ENCODE measurements at places on chromosomes 1 and 21. TPM values are rescaled to one million over a fixed set of nuclear protein-coding genes. Genes with fewer than 3 reads are reported as not detected.
A peak's percentile ranks its signal among the peaks of the same experiment; 100 is the strongest.

- H3K36me3 ChIP-seq: no peaks in the 10 kb centered on the region
- H3K27ac ChIP-seq: no peak overlapping the region
- H3K27me3 ChIP-seq: no peaks in the 10 kb centered on the region
Observed at GRCh38 chr1:55869065-55869464, 653.9 kb upstream of the USP24 start.

- H3K27ac ChIP-seq: no peak overlapping the region
- DNase-seq: no peak
- H3K4me3 ChIP-seq: no peak overlapping the region
Observed at GRCh38 chr1:233597489-233597901, 16.4 kb upstream of the KCNK1 start.

The HENMT1 gene
- total RNA-seq: 1.8 TPM

The BARHL2 gene
- total RNA-seq: not detected

The ASCL5 gene
- not detected for total RNA-seq

The IRF6 gene
- total RNA-seq: 195 TPM

- no peak overlapping the region for H3K4me3 ChIP-seq
- H3K27ac ChIP-seq: peak overlapping the region; percentile 91
- H3K27me3 ChIP-seq: no peaks in the 10 kb centered on the region
- H3K4me1 ChIP-seq: peaks cover 75% of the 10 kb centered on the region
Observed at GRCh38 chr1:224499204-224499603, 64.6 kb upstream of the WDR26 start.

DNA sequence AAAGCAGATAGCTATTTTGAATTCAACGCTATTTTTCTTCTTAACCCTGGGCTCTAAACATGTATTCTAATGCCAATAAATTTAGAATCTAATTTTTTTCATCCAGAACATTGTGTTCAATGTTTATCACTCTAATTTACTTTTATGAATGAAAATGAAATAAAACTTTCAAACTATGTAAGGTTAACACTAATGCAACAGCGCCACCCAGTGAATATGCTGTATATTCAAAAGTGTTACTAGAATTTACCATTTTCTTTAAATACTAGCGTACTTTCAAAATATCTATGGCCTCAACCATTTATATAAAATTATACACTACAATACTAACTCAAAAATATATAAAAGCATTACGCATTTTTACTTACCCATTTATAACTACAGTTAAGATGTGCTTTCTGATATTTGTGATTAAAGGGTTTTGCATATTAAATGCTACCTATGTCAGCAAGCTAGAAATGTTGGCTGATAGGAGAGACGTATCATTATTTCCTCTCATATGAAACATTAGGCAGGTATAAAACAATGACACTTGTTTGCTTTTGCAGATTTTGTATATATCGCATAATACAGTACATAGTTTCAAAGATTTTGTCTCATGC lies 5.9 kb upstream of the NUF2 start:
- peaks cover 11% of the 10 kb centered on the region for H3K4me1 ChIP-seq
- no peak overlapping the region for H3K4me3 ChIP-seq
- peaks cover 25% of the 10 kb centered on the region for H3K36me3 ChIP-seq
- DNase-seq: no peak
- H3K27ac ChIP-seq: no peak overlapping the region

DNA sequence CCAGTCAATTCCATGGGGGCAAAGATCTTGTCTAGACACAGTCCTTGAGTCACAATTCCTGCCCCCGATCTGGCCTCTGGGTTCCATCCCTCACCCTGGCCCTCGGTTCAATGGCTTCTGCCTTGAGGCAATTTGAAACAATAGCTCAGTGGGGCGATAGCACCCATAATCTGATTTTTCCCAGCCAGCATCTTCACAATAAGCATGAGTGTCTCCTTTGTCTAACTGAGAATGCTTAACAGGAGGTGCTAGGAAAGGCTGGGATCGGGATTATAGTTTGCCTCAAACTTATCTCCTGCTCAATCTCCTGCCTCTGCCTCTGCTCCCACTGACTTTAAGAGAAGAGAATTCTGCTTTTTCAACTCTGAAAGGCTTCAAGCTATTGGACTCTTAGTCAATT lies 293.9 kb upstream of the PROX1 start:
- DNase-seq: no peak
- no peaks in the 10 kb centered on the region for H3K27me3 ChIP-seq
- no peaks in the 10 kb centered on the region for H3K36me3 ChIP-seq
- H3K27ac ChIP-seq: no peak overlapping the region
- no peak overlapping the region for H3K4me3 ChIP-seq

The TMEM52 gene
- 5.9 TPM for total RNA-seq

DNA sequence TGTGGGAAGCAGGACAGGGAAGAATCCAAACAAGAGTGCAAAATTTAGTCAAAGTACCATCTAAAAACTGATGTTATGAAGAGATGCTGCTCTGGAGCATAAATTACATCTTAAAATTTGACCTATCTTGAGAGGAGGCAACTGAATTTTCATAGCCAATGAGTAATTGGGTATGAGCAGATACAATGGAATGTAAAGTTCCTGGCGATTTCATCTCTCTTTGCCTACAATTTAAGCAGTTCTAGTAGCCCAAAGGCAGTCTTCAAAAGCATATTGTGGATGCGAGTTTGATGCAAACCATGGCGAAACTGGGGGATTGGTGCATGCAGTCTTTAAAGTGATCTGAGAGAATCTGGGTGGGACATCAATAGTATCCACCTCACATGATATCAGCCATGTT lies 1265.9 kb downstream of the BRINP3 start:
- no peaks in the 10 kb centered on the region for H3K4me1 ChIP-seq
- no peak overlapping the region for H3K4me3 ChIP-seq
- no peaks in the 10 kb centered on the region for H3K27me3 ChIP-seq
- no peaks in the 10 kb centered on the region for H3K36me3 ChIP-seq
- H3K27ac ChIP-seq: no peak overlapping the region

DNA sequence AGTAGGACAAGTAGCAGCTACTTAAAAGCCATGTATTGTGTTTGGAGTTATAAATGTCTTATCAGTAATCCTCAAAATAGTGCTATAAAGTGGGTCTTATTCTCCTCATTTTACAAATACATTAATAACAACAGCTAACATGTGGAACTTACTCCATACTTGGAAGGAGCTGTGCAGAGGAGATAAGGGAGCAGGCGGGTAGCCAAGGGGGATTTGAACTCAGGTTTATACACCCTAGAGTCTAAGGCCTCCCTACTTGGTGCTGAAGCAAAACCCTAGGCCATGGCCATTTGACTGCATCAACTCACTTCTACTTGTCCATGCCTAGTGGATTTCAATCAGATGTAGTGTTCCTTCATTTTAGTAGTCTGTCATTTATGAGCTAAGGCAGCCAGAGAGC lies 72.1 kb downstream of the LMO4 start:
- no peak overlapping the region for H3K27ac ChIP-seq
- no peaks in the 10 kb centered on the region for H3K36me3 ChIP-seq
- DNase-seq: no peak

DNA sequence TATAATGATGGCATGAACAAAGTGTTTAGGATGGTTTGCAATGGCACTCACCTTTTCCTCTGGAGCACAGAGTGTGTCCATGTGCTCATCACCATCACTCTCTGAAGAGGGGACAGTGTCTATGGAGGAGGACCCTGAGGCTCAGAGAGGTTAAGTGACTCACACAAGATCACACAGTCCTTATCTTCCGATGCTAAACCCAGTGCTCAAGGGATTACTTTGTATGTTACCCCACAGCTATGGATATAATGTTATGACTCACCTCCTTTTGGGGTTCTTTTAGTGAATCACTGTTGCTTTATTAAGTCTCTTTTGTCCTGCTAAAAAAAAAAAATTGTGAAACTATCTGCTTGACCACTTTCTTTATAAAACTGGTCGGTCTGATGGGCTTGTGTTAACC lies 67.6 kb downstream of the TENT5C start:
- no peak overlapping the region for H3K4me3 ChIP-seq
- no peak overlapping the region for H3K27ac ChIP-seq
- peaks cover 8% of the 10 kb centered on the region for H3K4me1 ChIP-seq
- DNase-seq: no peak
- no peaks in the 10 kb centered on the region for H3K27me3 ChIP-seq
- no peaks in the 10 kb centered on the region for H3K36me3 ChIP-seq

DNA sequence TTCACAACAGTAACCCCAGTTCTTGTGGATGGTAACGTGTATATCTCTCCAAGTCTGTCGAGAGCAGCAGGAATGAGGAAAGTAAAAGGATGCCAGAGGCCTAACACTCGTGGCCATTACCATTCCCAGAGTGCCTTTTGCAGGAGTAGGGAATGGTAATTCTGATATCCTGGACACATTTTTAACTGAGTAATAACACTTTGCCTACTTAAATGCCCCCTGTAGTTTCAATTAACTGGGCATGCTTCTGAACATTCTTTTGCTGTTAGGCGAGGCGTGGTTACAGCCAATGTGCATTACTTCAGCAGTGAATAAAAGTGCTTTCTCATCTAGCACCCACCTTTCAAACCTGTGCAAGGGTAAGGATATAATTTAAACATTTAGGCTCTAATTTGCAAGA lies 258.5 kb upstream of the ADGRL2 start:
- no peaks in the 10 kb centered on the region for H3K4me1 ChIP-seq
- H3K27me3 ChIP-seq: no peaks in the 10 kb centered on the region
- no peak overlapping the region for H3K4me3 ChIP-seq
- no peak overlapping the region for H3K27ac ChIP-seq
- DNase-seq: no peak

DNA sequence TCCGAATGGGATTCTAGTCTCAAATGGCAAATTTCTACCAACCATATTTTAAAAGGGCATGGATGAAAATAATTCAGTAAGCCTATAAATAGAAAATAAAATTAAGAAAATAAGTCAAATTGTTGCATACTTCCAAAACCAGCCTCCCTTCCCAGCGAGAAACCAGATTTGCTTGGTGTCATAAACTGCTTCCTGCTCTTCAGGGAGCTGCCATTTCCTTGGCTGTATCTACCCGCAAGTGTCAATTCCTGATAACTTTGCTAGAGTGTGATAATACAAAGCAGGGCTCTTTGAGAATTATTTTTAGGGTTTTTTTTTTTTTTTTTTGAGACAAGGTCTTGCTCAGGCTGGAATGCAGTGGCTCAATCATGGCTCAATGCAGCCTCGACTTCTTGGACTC lies 62.3 kb downstream of the S1PR1 start:
- peaks cover 7% of the 10 kb centered on the region for H3K27me3 ChIP-seq
- no peaks in the 10 kb centered on the region for H3K36me3 ChIP-seq
- H3K27ac ChIP-seq: no peak overlapping the region
- no peak for DNase-seq

DNA sequence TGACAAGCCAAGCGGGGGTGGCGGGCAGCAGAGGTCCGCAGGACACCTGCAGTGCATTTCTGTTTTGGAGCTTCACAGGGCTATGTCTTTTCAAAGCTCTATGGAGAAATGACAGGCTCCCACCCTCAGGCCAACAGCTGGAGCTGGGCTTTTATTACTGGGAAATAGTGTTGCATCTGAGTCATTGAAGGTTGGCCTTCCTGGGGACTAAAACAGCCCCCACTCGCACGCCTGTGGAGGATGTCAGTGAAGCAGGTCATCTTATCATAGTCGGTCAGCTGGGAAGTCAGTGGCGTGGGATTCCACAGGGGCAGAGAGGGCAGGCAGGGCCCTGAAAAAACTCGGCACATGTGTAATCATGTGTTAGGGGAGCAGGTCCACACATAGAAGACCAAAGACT lies 55.3 kb downstream of the NTPCR start:
- DNase-seq: no peak
- H3K4me1 ChIP-seq: no peaks in the 10 kb centered on the region
- no peak overlapping the region for H3K4me3 ChIP-seq
- H3K36me3 ChIP-seq: peaks cover 2% of the 10 kb centered on the region
- H3K27me3 ChIP-seq: no peaks in the 10 kb centered on the region

The LCE3D gene
- total RNA-seq: 25.6 TPM

The KRTAP12-2 gene
- total RNA-seq: not detected

- no peaks in the 10 kb centered on the region for H3K4me1 ChIP-seq
- no peaks in the 10 kb centered on the region for H3K27me3 ChIP-seq
- H3K27ac ChIP-seq: no peak overlapping the region
- H3K4me3 ChIP-seq: no peak overlapping the region
Observed at GRCh38 chr1:65020774-65021173, 54.4 kb upstream of the JAK1 start.

DNA sequence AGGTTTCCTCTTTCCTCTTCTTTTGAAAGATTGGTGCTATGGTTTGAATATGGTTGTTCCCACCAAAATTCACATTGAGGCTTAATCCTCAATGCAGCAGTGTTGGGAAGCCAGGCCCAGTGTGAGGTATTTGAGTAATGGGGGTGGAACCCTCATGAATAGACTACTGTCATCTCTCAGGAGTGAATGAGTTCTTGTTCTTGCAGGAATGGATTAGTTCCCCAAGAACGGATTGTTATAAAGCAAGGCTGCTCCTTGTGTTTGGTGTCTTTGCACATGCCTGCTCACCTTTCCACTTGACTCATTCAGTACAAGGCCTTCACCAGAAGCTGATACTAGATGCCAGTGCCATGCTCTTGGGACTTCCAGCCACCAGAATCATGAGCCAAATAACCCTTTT lies 223.2 kb downstream of the BACH1 start:
- H3K4me1 ChIP-seq: peaks cover 10% of the 10 kb centered on the region
- no peak overlapping the region for H3K27ac ChIP-seq
- H3K4me3 ChIP-seq: no peak overlapping the region
- H3K27me3 ChIP-seq: no peaks in the 10 kb centered on the region
- no peak for DNase-seq

The ELK4 gene
- total RNA-seq: 49.8 TPM

DNA sequence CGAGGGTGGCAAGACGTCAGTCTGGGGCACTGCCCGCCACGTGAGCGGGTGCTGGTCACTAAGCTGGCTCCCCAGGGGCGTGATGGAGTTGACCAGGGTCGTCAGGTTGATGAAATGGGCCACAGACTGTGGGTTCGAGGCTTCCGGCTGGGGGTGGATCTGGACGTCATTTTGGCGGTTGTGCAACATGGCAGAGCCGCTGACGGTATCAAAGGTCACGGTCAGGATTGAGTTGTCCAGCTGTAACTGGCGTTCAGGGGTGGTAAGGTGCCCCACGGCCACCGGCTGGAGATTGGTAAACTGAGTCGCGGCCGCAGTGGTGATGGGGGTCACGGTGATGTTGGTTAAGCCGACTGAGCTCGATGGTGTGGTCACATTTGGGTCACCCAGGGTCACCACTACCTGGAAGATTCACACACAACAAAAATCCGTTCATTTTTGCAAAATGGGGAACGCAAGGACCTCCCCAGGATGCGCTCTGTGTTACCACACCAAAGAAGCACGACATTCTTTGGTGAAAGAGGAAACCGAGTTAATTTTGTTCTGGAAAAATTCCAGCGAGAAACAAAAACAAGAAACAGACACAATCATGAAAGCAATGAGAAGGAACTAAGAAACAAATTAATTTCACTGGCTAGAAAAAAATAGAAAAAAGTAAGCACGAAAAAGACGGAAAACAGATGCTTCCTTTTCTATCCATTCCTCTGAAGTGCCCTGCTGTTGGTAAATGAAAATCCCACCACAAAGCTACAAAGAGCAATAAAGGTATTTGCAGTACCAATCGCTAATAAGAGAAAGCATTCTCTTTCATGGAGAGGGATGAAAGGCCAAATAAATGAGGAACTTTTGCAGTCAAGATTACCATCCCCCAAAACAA lies 34.7 kb upstream of the RIPK4 start:
- H3K27ac ChIP-seq: no peak overlapping the region
- H3K27me3 ChIP-seq: no peaks in the 10 kb centered on the region
- H3K4me1 ChIP-seq: peaks cover 7% of the 10 kb centered on the region
- DNase-seq: no peak
- H3K4me3 ChIP-seq: no peak overlapping the region

The LEFTY1 gene
- not detected for total RNA-seq
